Motor neuron (in vitro differentiated cells): ENCODE measurements at places on chromosomes 1 and 21. TPM values are rescaled to one million over a fixed set of nuclear protein-coding genes. Genes with fewer than 3 reads are reported as not detected.

MAP10 gene
- 7.9 and 8.3 TPM in 2 replicates for total RNA-seq

GRCh38 chr1:204190212-204191211 is 5.8 kb downstream of the KISS1 start:
- peak; percentile 66 for ATAC-seq

RPE65 gene
- not detected in 2 replicates for total RNA-seq

- ATAC-seq: peak; percentile 53
These were observed 13.1 kb downstream of the FAM78B start for GRCh38 chr1:166153525-166154314.

SLC37A1 gene
- total RNA-seq: 2.9 and 3.8 TPM in 2 replicates

HAX1 gene
- 128 and 133 TPM in 2 replicates for total RNA-seq

DNA sequence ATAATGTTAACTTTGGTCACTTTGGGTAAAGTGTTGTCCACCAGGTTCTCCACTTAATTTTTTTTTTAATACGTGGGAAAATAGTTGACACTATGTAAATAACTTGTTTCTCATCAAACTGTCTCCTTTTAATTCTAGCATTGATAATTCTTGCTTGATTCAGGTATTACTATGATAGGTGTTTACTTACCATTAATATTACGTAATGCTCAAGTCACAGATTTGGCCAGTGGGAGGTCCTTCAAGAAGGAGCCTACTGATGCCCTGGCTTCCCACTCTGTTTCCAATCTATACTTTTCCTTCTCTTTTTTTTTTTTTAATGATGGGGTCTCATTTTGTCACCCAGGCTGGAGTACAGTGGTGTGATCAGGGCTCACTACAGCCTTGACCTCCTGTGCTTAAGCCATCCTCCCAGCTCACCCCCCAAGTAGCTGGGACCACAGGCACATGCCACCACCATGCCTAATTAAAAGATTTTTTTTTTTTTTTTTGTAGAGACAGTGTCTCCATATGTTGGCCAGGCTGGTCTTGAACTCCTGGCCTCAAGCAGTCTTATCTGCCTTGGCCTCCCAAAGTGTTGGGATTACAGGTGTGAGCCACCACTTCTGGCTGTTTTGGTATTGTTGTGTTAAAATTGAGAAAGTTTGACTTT is 29.9 kb downstream of the YTHDF2 start:
- no peak for ATAC-seq

- no peak for ATAC-seq
These were observed 85.9 kb downstream of the MRPL37 start for GRCh38 chr1:54285815-54286345.

DNA sequence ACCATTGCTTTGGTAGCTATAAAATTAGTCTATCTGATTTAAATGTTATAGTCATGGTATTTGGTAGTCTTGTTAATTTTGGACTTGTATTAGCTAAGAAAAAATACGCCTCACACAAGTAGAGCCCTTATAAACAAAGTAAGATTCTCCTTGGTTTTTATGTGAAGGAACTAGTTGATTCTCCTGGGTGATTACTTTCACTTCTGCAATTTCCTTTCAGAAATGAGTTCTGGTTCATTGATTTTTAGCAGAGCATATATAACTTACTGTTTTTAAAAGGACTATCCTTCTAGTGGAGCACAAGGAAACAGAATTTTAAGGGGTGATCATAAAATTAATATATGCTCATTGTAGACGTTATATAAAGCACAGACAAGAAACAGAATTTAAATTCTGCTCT is 120.1 kb downstream of the BACH1 start:
- no peak for ATAC-seq

DNA sequence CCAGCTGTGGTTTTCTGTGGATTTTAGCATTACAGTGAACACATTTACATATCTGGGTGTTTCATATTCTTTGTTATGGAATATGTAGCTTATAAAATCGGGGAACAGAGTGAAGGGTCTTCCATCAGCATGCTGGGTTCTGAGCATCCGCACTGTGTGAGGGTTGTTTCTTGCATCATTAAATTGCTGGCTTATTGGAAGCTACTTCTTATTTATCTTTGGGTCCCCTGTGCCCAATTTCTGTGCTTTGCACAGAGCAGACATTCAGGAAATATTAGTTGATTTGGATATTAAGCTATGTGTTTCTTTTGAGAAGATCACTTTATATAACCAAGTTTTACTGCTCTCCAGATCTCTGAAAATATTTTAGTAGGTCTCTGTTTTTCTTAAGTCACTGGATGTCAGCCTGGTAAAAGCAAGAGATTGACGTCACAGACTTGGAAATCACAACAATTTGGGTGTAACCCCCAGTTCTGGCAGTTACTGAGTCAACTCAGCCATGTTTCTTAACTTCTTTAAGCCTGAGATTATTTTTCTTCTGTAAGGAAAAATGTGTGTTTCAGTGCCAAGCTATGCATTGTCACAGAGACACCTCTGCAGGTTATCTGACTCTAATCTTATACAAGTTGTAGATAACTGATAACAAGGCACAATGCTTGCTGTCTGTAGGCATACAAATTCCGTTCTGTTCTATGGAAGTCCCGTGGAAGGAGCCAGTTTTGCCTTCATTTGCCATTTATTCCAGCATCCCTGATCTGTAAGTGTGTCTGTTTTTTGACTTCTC is 258.3 kb upstream of the KAZN start:
- ATAC-seq: no peak

PBX1 gene
- 207 and 221 TPM in 2 replicates for total RNA-seq

DNA sequence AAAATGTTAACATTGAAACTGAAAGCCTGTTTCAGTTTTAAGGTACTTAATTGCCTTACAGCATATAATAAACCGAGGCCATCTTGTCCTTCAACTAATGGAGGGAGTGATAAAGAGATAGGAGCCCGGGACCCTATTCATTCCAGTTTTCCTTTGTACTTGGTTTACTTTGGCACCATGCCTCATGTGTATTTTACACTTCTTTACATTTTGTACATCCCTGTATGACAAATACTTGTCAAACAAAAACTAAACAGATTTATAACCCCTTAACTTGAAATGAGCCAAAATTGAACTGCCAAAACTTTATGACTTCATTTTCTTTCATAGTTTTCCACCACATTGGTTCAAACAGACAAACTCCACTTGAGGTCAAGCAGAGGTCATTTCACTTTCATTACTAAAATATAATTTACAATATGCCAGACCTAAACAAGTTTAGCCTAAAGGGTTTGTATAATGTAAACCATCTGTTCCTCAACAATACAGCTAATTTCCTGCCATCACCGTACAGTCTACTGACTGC is 30.9 kb upstream of the UBE2U start:
- ATAC-seq: peak; percentile 87

- peak; percentile 7 for ATAC-seq
These were observed 894 bp downstream of the EPB41 start for GRCh38 chr1:28915031-28915895.

- peak; percentile 92 for ATAC-seq
These were observed 173.9 kb downstream of the RWDD3 start for GRCh38 chr1:95407886-95408291.

DNA sequence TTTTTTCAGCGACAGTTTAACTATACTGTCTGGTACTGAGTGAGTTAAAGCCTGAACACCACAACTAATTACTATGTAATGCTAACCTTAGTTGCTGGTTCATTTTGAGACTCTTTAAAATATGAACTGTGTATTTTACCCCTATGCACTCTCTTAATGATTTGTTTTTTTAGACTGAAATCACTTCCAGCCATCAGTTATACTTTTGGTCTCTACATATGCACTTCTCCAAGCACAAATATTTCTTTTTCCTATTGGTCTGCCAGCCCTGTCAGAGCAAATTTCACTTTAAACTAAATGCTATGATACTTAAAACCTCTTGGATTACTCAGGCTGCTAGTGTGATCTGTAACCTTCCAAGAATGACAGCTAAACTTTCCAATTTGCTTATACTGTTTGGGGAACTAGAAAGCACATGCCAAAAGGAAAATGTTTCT is 38.1 kb upstream of the SCYL3 start:
- ATAC-seq: no peak

PKLR gene
- 0.07 TPM in 1 of 2 replicates, not detected in the other for total RNA-seq

GRCh38 chr21:45508607-45509565 is 33.4 kb downstream of the SLC19A1 start:
- peak; percentile 57 for ATAC-seq

AMY1C gene
- not detected in 2 replicates for total RNA-seq

GRCh38 chr1:18575620-18576019 is 55.0 kb upstream of the PAX7 start:
- peak; percentile 61 for ATAC-seq

DNA sequence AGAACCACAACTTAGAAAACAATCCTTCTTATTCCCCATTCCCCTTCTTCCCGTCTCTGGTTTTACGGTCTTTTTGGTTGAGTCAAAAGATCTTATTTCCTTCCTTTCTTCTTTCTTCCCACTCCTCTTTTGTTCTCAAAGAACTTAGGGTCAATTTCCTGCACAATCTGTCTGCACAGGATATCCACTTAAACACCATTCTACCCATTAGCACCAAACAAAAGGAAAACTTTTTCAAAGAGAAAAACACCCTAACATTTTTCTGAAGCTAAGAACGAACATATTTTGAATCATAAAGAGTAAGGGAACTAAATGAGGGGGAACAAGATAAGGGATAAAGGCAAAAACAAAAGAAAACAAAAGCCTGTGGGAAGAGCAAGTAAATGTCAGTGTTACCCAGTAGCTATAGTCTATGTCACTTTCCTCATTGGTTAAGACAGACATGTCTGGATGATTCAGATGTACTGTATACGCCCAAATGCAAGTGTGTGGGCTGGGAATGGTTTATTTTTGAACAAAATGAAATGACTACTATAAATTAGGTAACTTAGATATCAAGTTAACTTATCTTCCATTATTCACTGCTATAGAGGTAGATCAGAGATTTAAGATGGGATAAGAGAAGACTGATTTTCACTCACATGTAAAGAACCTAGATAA is 59.9 kb downstream of the TOR3A start:
- no peak for ATAC-seq

DNA sequence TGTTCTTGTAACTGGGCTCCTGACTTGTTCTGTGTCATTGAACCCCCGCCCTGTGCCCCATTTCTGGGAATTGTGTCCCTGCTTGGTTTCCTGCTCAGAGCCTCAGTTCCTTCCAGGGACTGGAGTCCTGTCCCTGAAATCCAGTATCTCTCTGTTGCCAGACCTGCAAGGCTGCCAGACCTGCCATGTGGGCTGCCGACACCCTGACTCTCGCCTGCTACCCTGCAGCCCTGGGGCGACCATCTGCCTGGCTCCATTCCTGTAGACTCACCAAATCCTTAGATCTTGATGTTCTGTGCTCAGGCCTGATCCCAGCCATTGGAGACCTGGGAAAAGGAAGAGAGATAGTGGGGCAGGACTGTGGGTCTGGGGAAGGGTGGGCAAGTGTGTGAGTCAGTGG is 383.3 kb upstream of the PROX1 start:
- ATAC-seq: no peak

KPRP gene
- total RNA-seq: 0.23 and 0.62 TPM in 2 replicates

TRNP1 gene
- total RNA-seq: 4.5 and 5.7 TPM in 2 replicates

- ATAC-seq: peak; percentile 74
These were observed 129.1 kb downstream of the S1PR1 start for GRCh38 chr1:101365878-101366277.

GRCh38 chr1:160607011-160607671 is 27.8 kb upstream of the CD84 start:
- peak; percentile 81 for ATAC-seq

GRCh38 chr1:214354440-214355148 is 73.6 kb downstream of the SMYD2 start:
- no peak for ATAC-seq

- ATAC-seq: no peak
These were observed 95.5 kb upstream of the MARK1 start for GRCh38 chr1:220432408-220432807.

IFI44 gene
- total RNA-seq: not detected in 2 replicates

TDRD5 gene
- total RNA-seq: 0.09 TPM in 1 of 2 replicates, not detected in the other

SLAMF9 gene
- not detected in 2 replicates for total RNA-seq

KCNK1 gene
- total RNA-seq: 4.1 and 4.4 TPM in 2 replicates

CA14 gene
- 28.4 and 29.6 TPM in 2 replicates for total RNA-seq

- no peak for ATAC-seq
These were observed 83.3 kb downstream of the DISP1 start for GRCh38 chr1:222898191-222898527.

PRXL2B gene
- 9.5 and 9.7 TPM in 2 replicates for total RNA-seq

SEMA4A gene
- total RNA-seq: 4.0 and 6.7 TPM in 2 replicates

DNA sequence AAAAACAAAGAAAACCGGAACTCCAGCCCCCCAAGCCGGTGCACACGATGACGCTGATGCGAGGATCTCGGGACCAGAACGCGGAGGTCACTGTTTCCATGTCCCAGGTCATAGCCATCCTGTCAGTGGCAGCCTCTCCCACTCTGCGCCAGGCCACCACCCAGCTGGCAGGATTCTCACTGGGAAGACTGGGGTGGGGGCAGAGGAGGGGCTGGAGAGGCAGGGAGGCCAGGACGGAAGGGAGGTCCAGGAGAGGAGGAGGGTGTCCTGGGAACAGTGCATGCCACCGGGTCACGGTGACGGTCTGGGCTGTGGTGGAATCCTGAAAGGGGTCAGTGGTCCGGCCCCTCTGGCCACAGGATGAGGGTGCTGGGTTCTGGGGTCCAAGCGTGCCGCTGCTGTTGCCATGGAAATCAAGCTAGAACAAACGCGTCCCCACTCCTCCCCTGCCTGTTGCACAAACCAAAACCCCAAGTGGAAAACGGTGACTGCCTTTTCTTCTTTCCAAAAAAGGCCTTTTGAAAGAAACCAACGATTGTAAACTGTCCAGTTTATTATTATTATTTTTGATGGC is 26.1 kb downstream of the MRPL37 start:
- ATAC-seq: no peak

DNA sequence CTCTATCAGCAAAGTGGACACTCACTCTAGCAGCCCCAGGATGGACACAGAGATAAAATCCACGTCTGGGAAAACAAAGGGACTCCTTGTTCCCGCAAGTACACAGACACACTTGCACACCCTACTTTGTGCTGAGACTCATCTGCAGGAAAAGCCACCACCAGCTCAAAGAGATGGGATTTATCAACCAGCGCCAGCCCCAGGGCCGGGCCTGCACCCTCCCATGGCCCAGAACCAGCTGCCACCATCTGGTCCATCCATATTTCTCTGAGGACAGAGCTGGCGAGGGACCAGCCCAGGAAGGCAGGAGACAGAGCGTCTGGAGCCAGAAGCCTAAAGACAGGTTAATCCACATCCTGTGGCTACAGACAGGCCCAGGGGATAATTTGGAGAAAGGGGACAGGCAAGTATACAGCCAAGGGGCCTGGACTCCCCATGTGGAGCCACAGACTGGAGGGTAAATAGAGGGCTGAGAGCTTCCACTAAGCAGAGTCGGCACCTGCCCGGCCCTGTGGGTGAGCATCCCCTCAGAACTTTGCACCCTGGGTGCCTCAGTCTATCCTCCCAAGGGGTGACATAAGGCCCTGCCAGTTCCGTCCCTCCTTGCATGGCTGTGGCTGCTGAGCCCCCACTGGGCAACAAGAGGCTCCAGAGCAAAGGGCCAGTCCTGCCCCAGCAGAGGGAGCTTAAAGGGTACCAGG is 233.9 kb downstream of the PTPRU start:
- ATAC-seq: no peak

DNA sequence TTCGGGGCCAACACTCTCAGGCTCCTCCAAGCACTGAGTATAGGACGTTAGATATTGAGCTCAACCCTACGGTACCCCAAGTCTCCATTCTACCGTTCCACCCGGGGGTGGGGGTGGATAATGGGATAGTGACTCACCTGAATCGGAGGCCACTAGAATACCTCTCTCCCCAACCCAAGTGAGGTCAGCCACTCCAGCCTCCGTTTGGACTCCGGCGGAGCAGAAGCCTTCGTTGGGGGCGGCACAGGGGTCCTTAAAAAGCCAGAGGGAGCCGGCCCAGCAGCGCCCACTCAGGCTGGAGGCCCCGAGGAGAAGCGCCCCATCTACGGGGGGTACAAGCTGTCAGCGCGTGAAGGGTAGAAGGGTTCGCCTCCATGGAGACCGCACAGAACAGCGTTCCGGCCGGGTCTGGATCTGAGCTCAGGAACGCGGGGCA is 556 bp downstream of the WDR77 start:
- no peak for ATAC-seq
